ENCODE measurements at places on chromosomes 3 and 15. TPM values are rescaled to one million over a fixed set of nuclear protein-coding genes. Genes with fewer than 3 reads are reported as not detected.

GRCh38 chr3:13515786-13516759 is 32.9 kb upstream of the FBLN2 start:
- no peak for DNase-seq

CCR1 gene
- total RNA-seq: 1.3 TPM

DNA sequence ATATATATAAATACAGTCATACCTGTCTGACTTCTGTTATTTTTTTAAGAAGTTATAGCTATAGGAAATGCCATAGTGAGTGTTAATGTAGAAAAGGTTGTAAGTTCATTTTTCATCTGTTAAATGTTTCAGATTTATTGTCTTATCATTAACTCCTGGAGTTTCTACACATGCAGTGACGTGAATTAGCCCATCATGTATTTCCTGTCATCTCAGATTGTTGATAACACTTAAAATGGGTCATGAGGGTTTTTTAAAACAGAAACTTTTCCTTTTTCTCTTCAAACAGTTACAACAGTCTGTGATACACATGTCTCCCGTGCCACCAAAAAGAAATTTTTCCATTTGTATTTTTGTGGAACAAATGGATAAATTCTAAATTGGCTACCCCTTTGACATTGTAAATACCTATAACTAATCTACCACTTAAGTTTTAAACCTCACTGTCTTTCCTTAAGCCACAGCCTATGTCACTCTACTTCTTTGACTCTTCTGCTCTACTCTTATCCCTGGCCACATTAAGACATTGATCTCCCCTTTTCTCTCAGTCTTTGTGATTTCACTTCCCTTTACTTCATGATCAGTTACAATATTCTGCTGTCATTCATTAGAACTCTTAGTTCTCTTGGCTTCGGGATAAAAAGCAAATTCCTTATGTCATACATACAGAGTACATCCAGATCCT is 89.1 kb downstream of the NEO1 start:
- no peak for DNase-seq

GRCh38 chr15:75770131-75770530 is 57.5 kb upstream of the CSPG4 start:
- no peak for DNase-seq

GRAMD2A gene
- total RNA-seq: not detected

DNA sequence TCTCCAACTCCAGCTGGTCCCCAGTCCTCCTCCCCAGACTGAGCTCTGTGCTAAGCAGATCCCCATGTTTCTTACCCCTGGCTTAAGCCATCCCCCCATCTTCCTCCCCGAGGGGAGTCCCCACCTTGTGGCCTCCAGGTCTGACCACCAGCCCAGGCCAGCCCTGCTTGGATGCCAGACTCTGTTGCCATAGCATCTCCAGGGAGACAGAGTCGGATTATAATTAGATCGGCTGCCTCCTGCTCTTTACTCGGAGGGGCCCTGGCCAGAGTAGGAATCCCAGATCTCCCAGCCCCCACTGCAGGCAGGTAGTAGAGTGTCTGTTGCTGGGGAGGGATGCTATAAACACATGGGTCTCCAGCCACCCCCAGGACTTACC is 2.4 kb downstream of the KLHDC8B start:
- DNase-seq: no peak

DNA sequence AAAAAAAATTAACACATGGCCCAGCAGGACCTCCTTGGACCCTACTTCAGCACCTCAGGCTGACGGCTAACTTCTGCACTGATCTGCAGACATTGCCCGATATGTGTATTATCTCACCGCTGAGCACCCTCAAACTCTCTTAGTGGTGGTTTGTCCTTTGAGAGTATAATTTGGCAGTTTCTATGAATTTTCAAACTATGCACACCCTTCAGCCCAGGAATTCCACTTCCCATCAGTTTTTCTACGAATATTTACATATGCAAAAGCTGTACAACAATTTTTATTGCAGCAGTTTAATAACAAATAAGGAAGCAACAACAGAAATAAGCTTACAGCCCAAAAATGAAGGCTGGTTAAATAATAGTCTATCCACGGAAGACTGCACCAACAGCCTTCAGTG is 44.6 kb downstream of the HES1 start:
- DNase-seq: no peak

DNA sequence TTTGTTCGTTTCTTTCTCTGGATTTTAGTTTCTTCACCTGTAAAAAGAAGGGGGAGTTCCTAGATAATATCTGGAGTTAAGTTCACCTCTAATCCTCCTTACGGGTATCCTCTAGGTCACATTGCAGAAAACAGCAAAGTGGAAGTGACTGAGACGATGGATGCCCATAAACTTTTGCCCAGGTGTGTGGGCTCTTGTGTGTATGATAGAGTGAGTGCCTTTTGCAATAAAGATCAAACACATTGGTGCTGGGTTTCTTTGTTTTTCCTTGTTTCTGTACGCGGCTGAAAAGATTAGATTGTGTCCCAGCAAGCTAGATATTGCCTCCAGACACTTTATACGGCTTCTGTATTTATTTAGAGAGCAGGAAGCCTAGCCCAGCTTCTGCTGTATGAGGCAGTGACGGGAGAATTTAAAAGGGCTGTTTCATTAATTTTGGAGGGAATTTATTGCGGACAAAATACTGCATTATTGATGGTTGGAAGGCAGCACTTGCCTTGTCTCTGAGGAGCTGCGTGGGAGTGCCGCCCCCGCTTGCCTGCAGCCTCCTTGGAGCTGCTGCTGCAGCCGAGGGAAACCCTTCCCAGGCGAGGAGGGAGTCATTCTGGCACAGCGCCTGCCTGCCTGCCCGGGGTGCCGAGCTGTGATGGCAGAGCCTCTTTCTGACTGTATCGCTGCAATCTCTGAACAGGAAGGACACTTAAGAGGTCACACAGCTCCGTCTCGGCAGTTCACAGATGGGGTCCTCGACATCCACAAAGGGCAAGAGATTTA is 38.5 kb downstream of the PYDC2 start:
- DNase-seq: no peak

SNX22 gene
- 0.38 TPM for total RNA-seq

C3orf85 gene
- not detected for total RNA-seq

DNA sequence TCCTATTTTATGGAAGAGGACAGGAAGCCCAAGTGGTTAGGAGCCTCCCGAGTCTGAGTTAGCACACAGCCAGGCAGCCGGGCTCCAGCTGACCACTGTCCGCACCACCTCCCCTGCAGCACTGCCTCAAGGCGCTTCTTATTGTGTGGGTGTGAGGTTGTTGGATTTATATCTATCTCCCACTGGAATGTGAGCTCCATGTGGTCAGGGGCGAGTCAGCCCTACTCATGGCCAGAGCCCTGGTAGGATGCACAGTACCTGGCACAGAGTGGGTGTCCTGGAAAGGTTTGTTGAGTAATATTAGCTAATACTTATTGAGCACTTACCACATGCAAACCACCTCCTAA is 9.7 kb upstream of the FBLN2 start:
- DNase-seq: no peak

GRCh38 chr3:188437926-188438325 is 284.0 kb downstream of the LPP start:
- DNase-seq: no peak

DNA sequence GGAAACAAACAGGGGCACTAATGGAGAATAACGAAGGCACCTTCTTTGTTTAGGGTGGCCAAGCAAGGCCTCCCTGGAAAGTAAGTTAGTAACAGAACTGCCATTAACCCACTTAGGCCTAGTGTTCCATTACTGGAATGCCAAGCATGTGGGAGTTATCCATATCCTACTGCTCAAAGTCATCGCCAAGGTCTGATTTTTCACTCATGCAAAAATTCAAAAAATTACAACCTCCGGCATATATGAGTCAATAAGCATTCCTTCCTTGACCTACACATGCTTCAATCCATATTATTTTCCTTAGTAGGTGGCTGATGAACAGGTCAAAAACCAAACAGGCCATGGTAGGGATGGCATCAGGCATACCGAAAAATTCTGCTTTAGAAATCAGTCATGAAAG is 1097.2 kb downstream of the FHIT start:
- no peak for DNase-seq

DNA sequence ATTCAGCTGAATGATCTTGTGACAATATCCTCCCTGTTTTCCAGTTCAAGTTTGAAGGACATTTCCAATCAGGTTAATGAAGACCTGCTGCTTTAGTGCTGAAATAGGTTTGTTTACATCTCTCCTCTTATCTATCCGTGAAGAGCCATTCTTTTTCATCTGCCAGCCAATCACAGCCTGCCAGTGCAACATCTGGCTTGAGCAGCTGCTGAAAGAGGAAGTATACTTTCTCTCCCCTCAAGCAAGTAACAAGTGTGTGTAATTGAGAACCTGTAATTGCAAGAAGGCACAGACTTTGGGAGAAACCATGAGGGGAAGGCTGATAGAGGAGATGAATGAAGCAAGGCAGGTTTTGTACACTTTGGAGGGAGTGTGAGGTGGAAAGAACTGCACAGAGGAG is 404.3 kb downstream of the AGBL1 start:
- no peak for DNase-seq

CELSR3 gene
- total RNA-seq: 7.5 TPM

EIF2B5 gene
- total RNA-seq: 51.5 TPM

SHF gene
- total RNA-seq: 12.5 TPM

CPNE4 gene
- total RNA-seq: not detected

FOXL2NB gene
- total RNA-seq: not detected

DNA sequence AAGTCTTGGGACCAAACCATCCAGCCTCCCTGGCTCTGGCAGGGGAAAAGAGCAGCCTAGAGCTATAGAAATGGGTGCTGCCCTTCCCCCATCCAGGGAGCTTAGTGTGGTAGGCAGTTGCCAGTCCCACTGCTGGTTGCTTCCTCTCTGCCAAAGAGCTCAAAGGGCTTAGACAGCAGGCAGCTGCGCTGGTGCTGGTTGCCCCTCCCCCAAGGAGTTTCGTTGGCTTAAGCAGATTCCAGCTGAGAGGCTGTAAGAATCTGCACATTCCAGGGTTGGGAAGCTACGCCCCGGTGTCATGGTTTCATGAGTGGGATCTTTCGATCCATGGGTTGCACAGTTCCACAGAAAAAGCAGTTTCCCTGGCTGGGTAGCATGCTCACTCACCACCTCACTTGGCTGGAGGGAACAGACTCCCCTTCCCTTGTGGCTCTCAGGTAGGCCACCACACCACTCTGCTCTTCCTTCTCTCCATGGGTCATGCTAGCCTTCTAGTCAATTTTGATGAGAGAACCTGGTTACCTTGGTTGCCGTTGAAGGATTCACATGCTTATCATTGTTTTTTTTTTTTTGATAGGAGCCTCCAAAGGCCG is 195.1 kb downstream of the EPHA6 start:
- DNase-seq: no peak

- no peak for DNase-seq
These were observed 111.4 kb upstream of the ALCAM start for GRCh38 chr3:105255350-105255749.

ZNF654 gene
- total RNA-seq: 16.7 TPM

- DNase-seq: no peak
These were observed 49.4 kb upstream of the CFAP161 start for GRCh38 chr15:81084716-81085115.

DNA sequence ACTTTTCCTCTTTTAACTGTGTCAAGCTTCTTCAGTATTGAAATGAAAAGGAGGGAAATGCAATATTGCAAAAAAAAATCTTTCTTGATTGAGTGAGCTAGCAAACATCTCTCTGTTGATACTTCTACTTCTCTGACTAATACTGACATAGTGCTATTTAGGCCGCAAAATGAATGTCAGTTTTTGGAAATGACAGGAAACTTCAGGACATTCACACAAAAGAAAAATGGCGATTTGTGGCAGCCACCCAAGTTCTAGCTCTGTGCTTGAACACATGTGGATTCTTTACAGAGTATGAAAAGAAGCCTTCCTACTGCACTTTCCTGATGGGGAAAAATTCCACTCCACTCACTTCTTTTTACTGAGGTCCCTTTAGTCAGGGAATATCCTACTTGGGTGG is 486.8 kb upstream of the ALCAM start:
- no peak for DNase-seq

FYTTD1 gene
- total RNA-seq: 39.9 TPM

DNA sequence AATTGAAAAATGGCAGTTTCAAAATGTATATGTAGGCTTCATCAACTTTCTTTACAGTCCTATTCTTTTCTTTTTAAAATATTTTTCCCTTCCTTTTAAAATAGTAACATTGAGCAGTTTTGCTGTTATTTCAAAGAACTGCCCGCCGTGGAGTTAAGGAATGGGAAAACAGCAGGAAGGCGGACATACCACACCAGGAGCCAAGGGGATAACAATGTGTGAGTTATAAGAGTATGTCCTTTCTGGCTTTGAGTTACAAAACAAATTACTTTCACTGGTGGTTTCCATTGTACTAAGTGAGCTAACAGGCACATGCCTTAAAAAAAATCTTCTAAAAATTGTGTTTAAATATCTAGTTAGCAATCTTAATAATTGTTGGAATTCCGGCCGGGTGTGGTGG is 37.4 kb upstream of the FBXL22 start:
- DNase-seq: no peak

DNA sequence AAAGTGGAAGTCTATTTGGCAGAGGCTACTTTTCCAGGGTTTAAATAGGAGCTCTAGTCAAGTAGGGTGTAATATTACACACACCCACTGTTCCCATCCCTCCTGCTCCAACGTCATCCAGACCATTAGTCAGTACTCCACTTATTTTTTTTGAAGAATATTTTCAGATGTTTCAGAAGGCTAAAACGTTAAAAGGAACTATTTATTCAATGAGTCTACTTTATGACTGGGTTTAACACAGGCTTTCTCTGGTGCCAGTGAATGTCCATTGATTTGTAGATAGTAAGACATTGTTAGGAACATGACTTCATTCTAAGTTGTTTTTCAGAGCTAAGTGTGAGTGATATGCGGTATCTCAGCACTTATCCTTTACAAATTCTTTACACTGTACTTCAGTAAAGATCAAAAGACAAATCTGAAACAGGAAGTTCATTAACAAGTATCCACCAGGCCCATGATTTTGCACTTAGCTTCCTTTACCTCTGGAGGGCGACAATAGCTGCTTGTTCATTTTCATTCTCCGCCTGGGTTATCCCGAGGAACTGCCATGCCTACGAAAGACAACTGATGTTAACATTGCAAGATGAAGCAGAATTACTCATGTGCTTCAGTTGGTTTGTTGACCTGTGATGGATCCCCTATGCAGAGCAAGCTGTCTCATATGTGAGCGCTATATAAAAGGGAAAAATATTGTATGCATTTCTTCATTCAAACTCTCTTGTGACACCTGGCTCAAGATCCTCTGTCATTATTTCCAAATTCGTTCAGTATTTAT is 158.7 kb downstream of the USP13 start:
- DNase-seq: peak; percentile 27

- DNase-seq: peak; percentile 35
These were observed 44.8 kb downstream of the CCDC12 start for GRCh38 chr3:46931631-46932331.

GRCh38 chr15:64149893-64150578 is 1.5 kb upstream of the SNX22 start:
- no peak for DNase-seq

DNA sequence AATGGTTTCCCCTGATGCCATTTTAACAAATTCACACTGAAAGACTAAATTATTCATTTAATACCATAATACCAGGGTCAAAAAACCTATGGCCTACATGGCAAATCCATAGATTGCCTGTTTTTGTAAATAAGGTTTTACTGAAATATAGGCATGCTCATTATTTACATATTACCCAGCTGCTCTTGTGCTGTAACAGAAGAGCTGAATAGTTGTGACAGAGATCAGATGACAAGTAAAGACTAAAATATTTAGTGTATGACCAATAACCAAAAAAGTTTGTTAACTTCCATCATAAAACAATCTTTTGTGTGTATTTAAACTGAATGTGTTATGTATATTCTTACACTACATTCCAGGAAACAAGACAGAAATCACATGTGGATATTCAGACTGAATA is 60.2 kb downstream of the DENND4A start:
- DNase-seq: no peak

- peak; percentile 93 for DNase-seq
These were observed 108.1 kb downstream of the KLF13 start for GRCh38 chr15:31434588-31435260.

SLC51A gene
- total RNA-seq: not detected

COL7A1 gene
- total RNA-seq: 1.1 TPM
